ENCODE measurements at places on chromosomes 13 and 19.

GRCh38 chr19:5863030-5863665 lies 7.2 kb downstream of the FUT5 start:
- no peak for DNase-seq

DNA sequence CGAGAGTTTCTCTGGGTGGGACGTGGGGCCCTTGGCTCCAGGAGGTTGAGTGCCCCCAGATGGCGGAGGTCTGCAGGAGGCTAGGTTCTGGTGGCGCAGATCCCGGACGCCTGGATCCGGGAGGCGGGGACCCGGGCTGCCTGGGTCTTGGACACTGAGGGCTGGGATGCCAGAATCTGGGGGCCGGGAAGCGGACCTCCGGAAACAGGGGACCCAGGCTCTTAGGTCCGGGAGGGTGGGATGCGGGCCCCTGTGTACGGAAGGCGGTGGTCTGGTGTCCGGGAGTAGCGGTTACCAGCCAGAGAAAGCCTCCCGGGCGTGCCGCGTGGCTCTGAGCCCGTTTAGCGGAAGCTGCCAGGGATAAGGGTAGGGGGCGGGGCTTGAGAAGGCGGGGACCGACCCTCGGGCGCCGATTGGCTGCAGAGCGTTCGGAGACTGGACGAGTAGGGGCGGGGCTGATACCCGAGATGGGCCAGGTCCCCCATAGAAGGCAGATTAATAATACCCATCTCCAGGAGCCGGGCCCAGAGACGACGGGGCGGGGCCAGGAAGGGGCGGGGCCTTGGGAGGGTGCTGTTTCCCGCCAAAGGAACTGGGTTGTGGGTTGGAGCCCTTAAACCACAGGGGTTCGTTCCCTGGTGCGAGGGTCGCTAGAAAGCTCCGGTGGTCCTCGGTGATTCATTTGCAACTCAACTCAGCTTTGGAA lies at the start of gene SLC1A5:
TSS of gene SLC1A5 (minus strand) at position 333 of the 706 bp plus-strand sequence. CDS start 629 bp downstream, outside the sequence.
- peak; percentile 99 for DNase-seq

DNA sequence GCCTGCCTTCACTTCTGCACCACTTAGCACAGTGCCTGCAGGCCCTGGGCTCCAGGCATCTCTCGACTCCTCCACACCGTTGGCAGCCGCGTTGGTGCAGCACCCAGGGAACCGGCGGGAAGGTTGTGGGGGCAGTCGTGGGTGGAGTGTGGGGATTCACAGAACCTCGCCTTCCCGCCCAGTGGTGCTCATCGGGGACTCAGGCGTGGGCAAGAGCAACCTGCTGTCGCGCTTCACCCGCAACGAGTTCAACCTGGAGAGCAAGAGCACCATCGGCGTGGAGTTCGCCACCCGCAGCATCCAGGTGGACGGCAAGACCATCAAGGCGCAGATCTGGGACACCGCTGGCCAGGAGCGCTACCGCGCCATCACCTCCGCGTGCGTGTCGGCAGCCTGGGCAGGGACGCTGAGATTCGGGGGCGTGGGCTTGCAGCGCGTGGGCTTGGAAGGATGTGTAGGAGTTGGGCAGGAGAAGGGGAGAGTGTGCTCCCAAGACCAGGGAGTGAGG lies 9.6 kb downstream of the RAB11B start:
- DNase-seq: no peak

GRCh38 chr19:28454083-28454482 lies 758.9 kb downstream of the UQCRFS1 start:
- DNase-seq: no peak

- no peak for DNase-seq
Observed at GRCh38 chr19:30817965-30818567, 445.9 kb downstream of the ZNF536 start.
